Activated CD4-positive, alpha-beta T cell treated with anti-CD3 and anti-CD28 coated beads, Interleukin-2, amount 50 U/mL, for 48 hours (primary cell): ENCODE measurements at places on chromosomes 6 and 20.
A peak's percentile ranks its signal among the peaks of the same experiment; 100 is the strongest.

GRCh38 chr6:88749849-88750248, 213.6 kb downstream of the RNGTT start:
- no peak for DNase-seq

DNA sequence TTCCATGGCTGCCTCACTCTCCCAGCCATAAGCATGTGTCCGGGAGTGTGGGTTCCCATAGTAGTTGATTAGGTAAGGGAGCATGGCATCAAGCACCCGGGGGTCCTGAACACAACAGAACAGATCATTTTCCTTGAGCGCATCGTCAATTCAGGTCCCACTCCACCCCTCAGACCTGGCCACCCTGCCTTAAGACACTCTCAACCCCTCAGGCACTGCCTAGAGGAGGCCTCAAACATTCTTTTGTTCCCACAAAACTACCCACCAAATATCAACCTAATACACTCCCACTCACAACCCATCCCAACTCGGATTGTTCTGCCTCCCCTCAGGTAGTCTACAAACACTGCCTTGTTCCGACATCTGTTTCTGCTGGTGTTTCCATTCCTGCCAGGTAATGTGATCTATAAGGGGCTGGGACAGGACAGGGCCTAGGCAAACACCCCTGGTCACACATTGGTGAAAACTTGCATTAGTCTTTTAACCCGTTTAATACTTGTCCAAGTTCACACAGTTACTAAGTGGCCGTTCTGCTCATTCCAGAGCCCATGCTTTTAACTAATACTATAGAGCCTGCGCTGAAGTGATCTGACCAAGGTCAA, 1.4 kb downstream of the NFS1 start:
- DNase-seq: no peak

DNA sequence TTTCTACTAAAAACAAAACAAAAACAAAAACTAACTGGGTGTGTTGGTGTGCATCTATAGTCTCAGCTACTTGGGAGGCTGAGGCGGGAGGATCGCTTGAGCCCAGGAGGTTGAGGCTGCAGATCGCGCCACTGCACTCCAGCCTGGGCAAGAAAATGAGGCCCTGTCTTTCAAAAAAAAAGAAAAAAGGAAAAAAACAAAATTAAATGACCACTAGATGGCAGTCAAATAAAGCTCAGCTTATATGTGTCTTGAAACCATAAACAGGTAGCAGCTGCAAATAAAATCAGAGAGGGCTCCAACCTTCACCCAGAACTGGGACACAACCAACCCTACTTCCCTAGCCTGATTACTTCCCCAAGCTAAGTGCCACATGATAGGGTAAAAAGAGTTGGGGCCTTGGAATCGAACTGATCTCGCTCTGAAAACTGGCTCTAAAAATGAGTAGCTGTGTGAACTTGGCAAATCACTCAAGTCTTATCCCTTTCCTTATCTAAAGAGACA, 67.1 kb upstream of the ADGRF4 start:
- no peak for DNase-seq

DNA sequence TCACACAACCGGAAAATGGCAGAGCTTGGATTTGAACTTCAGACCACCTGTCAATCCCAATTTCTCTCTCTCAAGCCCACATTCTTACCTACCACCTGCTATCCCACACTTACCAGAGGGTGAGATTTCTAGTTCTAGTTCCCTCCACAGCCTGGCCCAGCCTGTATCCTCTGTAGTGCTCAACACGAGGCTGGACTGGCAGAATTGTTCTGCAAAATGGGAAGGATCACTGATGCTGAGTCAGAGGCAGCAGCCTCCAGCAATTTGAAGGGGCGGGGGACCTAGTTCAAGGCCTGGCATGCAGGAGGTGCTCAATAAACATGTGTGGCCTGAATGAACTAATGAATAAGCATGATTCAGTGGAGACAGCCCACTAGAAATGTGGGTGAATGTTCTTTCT, 53.6 kb upstream of the TTPAL start:
- no peak for DNase-seq

GRCh38 chr6:67882436-67883311, 752.4 kb upstream of the ADGRB3 start:
- DNase-seq: no peak

DNA sequence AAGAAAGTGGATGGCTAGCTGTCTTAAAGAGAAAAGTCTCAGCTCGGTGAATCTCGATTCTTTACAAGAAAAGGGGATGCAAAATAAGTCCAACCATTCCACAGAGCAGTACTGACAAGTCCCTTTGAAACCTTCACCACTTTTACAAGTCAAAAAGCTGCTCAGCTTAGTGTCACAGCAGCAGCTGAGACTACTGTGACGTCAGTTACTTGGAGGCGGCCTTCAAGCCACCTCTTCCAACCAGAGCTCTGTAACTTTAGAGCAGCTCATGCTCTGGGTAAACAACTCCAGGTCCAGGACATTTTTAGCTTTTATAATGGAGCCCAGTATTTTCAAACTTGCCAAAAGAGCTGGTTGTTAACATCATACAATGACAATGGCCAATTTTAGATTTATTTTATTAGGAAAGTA, at the start of gene KIAA0408:
Gene KIAA0408 (minus strand): TSS at position 159 of the 411 bp plus-strand sequence. CDS start 5,408 bp downstream, outside the sequence.
- DNase-seq: no peak

DNA sequence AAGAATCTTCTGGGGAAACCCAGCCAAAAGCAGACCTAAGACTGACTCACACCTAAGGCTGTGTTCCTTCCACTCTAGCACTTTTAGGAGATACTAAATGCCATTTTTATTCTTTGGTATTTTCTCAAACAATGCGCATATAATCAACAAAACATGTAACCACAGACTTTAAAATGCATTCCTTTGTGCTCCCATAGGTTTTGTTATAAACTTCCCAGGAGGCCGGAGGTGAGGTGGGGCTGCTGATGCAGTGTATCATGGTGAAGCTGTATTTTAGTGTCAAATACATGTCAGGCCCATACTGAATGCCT, 155.2 kb downstream of the BTBD3 start:
- no peak for DNase-seq

- DNase-seq: no peak
Measured at GRCh38 chr6:43428112-43428570, 800 bp downstream of the ABCC10 start.

DNA sequence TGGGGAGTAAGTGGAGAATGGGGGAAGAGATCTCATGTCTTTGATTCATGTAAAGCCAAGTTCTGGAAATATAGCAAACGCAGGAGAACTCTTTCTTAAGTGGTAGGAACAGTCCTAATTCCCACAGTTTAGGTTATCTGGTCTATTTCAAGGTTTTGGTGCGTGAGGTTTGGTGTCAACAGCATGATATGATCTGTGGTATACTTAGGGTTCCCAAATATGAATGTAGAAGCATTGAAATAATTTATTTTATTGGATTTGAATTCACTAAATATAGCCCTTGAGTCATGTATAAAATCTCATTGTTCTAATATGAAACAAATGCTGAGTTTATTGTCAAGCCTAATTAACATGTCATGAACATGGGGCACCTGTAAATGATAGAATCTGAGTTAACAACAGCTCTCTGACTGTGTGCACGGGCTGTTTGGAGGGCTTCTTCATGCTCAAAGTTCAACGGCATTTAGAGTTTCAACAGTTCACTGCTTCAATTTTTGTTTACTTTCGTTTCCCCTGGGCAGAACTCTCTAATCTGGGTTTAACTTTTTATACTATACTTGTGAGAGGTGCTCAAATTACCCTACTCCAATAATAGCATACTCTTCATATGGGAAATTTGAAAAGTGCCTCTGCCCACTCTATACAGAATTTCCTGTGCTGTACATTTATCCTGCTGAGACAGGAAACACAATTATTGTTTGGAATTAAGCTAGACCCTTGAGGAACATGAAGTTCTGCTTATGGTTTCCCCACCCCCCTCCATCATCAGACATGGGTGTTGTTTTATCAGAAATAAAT, 236.3 kb upstream of the ZNF217 start:
- DNase-seq: no peak

GRCh38 chr6:127272576-127272975, 5.9 kb downstream of the RNF146 start:
- no peak for DNase-seq

GRCh38 chr6:43468240-43468639, 9.1 kb upstream of the TJAP1 start:
- no peak for DNase-seq

DNA sequence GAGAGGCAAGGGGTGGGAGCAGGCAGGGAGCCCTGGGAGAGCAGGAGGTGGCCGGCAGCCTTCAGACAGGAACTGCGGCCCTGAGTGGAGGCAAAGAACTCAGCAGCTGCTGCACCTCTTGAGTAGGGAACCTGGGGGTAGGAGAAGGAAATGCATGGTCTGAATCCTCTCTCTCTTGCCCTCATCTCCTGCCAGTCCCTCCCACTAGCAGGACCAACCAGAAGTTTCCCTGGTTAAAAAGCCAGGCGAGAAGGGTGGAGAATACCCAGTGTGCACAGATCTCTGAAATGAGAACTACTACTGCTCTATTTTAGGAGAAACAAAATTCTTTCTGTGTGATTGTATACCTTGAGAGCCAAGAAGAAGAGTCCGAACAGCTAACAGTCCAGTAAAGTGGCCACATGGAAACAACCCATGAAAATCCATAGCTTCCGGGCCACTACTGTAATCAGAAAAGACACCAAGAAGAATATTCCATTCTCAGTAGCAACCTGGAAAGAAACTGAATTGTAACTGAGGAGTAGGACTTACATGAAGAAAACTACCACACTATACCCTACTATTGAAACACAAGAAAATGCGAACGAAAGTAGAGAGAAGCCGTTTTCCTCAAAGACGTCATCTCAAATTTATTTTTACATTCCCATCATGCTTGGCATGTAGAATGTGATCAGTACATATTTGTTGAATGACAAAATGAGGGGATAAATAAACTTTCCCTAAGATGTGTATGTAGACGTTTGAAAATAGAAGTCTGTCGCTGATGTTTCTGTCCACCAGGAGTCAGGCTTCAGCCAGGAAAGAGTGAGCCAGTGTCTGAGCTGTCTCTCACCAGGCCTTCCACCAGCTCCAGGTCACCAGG, 25.6 kb downstream of the WRNIP1 start:
- peak; percentile 73 for DNase-seq

- no peak for DNase-seq
Measured at GRCh38 chr6:111551521-111552231, 54.0 kb downstream of the TRAF3IP2 start.

DNA sequence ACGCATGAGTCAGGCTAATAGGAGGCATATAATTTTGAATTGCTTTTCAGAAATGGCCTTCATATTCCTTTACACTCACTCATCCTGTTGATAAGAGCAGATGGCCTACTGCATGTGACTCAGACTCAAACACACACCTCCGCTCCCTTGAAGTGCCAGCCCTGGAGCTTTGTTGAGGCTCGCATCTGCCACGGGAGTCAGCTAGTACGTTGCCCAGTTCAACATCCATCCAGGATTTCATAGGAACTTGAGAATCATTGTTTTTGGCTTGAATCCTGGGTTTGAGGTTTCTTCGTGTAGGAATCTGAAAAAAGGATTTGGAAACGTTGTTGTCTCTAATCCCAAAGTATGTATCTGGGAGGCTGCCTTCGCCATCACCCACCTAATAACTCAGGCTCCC, 87.4 kb upstream of the JAG1 start:
- DNase-seq: no peak

GRCh38 chr6:3911614-3912336, 62.6 kb downstream of the FAM50B start:
- DNase-seq: no peak
